Endothelial cell (in vitro differentiated cells): ENCODE measurements at places on chromosomes 4 and X. TPM values are rescaled to one million over a fixed set of nuclear protein-coding genes. Genes with fewer than 3 reads are reported as not detected.

The ATOH1 gene
- not detected for total RNA-seq

The GRID2 gene
- 11.6 TPM for total RNA-seq

The GAGE12H gene
- total RNA-seq: not detected

The FRMPD4 gene
- 0.03 TPM for total RNA-seq

The CTSO gene
- total RNA-seq: 3.5 TPM

The PAGE4 gene
- total RNA-seq: not detected

The FGA gene
- total RNA-seq: not detected

The HPGD gene
- 14.6 TPM for total RNA-seq

The GRIA2 gene
- 0.13 TPM for total RNA-seq

The SNX25 gene
- total RNA-seq: 19.3 TPM

The TCEAL9 gene
- total RNA-seq: 126 TPM

The SLC7A11 gene
- total RNA-seq: 5.1 TPM

The DMP1 gene
- 0.13 TPM for total RNA-seq

The SHROOM2 gene
- 22.3 TPM for total RNA-seq

The FRMD7 gene
- not detected for total RNA-seq

The MAGED4B gene
- total RNA-seq: 129 TPM

The FRG2 gene
- total RNA-seq: not detected

The CHRNA9 gene
- total RNA-seq: not detected

The ADGRA3 gene
- total RNA-seq: 20.1 TPM

The SMIM14 gene
- total RNA-seq: 19.4 TPM

The NALF2 gene
- total RNA-seq: 0.74 TPM

The PARM1 gene
- total RNA-seq: 0.18 TPM

The IL15 gene
- 8.8 TPM for total RNA-seq

The FAT4 gene
- total RNA-seq: 92.8 TPM

The MAGEB10 gene
- not detected for total RNA-seq

The AMOT gene
- total RNA-seq: 31.2 TPM

The SASH3 gene
- total RNA-seq: not detected
